ENCODE measurements at places on chromosomes 11 and 22.
A peak's percentile ranks its signal among the peaks of the same experiment; 100 is the strongest.

GRCh38 chr11:2768471-2769408 is 68.9 kb upstream of the KCNQ1OT1 start:
- no peak for DNase-seq

DNA sequence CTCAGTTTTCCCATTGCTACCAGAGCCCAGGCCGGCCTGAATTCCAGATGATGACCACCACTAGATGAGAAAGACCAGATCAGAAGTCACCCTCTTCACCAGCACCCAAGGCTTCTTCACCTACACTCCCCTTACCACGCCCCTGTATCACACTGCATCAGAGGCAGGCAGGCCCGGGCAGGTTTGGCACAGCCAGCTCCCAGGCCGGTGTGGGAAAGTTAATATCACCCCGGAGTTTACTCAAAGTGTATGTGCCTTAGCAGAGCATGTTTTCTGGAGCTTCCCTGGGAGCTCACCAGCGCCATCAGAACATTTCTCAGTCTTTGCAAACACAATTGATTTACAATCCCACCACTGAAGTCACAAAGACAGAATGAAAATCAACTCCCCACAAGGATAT is 47.5 kb upstream of the POU2AF1 start:
- DNase-seq: no peak

DNA sequence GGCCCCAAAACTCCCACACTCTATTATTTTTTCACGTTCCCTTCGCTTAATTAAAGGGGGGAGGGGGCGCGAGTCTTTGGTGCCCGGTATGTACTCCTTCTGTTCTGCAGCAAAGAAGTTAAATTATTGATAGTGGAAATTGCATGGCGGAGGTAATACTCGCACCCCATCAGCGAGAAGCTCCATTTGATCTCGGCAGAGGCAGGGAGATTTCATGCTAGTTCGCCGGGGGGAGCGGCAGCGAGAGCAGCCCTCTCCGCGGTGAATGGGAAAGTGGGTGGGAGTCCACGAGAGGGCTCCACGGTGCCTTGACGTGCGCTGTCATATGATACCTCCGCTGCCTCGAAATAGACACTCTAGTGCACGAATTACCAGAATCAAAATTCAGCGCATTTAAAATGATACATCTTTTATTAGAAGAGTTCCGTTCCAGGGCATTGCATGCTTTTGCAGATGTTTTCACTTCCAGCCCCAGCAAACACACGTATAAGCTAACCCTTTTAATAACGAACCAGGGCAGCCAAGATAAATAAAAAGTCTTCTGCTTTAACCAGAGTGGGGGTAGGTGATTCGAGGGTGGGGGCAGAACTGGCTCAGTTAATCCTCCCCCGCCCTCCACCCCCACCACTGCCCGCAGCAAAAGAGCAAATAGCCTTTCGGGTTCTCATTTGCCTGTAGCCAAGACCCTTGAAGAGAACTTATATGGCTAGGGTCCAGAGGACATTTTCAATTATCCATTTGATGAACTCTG is 1.3 kb upstream of the BDNF start:
- DNase-seq: no peak

DNA sequence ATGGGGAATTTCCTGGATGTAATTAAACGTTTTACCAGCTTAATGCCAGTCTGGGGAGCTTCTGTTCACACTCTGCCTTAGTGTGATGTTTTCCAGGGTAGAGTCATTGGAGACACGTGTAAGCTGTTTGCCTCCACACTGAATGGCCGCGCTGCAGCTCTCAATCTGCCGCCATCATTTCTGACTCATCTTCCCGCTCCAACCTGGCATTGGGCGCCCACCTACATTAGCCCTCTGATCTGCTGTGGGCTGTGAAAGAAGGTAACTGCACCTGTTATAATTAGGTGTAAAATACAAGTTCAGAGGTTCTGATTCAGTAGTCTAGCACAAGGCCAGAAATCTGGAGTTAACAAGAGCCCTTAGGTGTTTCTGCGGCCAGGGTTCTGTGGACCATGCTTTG is 54.6 kb downstream of the MN1 start:
- DNase-seq: no peak

GRCh38 chr11:86159581-86159891 is 85.0 kb upstream of the EED start:
- no peak for DNase-seq

GRCh38 chr22:26570115-26570514 is 19.8 kb downstream of the TPST2 start:
- DNase-seq: no peak

DNA sequence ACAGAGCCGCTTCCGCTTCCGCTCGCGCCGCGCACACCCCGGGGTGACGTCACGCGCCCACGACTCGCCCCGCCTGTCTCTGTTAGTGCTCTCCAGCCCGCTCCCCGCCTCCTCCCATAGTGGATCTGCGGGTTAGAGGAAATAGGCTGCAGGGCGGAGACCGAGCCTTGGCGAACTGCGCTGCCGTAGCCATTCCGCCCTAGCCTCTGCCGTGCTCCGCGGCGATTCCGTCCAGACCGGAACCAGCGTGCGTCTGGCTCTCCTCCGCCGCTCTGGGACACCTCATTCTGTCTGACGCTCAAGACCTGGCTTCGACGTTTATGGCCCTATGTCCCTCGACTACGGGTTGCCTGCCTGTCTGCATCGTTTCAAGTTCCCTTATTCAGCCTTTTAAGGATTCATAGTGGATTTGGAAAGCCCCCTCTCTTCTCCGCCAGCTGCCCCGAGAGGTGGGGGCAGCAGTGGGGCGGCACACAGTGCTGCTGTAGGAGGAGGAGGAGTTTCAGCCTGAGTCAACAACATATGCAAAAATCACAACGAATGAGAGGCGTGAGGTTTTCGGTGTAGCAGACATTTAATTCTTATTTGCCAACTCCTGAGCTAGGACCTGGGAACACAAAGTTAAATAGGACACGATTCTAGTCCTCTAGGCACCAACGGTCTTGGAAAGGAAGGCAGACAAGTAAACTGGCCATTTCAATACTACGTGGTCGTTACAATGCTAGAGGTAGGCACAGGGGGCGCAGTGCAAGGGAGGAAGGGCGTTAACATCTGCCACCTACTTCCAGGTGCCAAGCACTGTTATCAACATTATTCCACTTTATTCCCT is at the start of gene TAF10:
Gene TAF10, minus strand, starts transcription at position 4 of the 829 bp plus-strand sequence. CDS start 27 bp downstream, outside the sequence.
- DNase-seq: peak; percentile 95

- DNase-seq: no peak
Observed at GRCh38 chr11:59403546-59403945, 22.7 kb downstream of the OR5A2 start.

- DNase-seq: no peak
Observed at GRCh38 chr22:20822240-20822639, 36.4 kb downstream of the PI4KA start.

DNA sequence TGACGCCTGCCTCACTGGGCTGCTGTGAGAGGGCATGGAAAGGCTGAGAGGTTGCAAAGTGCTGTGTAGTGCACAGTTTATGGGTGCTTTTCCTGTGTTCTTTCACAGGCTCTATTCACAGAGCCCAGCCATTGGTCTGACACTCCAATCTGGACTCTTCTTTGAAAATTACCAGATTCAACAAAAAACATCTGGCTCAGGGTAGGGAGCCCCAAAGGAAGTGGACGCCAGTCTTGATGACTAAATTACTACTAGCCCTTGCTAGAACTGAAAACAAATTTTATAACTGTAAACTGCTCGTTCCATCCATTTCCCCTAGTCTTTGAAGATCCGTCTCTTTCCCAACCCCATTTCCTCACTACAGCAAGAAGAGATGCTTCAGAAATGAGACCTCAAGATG is 178.6 kb downstream of the TENM4 start:
- no peak for DNase-seq

DNA sequence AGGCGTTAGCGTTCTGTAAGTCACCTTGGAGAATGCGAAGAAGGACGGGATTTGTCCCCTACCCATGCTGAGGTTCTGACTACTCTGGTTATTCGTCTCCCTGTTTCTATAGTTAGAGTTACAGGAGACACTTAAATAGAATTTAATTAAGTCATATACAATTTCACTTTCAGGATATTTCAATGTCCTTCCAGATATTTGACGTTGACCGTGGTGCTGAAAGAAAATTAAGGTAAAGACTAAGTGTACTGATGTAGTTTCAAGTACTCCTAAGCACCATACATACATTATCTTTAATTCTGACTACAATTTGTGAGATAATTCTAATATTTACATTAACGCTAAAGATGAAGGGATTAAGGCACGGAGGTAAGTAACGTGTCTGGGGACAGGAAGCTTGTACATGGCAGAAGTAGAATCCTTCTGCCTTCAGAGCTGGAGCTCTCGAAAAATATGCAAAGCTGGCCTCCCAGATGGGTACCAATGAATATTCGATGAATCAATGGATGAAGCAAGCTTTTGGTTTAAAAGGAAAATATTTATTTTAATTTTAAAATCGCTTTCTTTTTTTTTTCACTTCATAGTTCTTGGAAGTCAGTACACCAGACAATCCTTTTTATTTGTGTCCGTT is 539 bp upstream of the SLC36A4 start:
- DNase-seq: no peak

GRCh38 chr11:13110929-13111812 is 102.1 kb downstream of the RASSF10 start:
- DNase-seq: no peak
